ENCODE measurements at places on chromosomes 1 and 21.
A peak's percentile ranks its signal among the peaks of the same experiment; 100 is the strongest.

- peaks cover 21% of the 10 kb centered on the region for H3K36me3 ChIP-seq
- peaks cover 39% of the 10 kb centered on the region for H3K27me3 ChIP-seq
- peak; percentile 85 for DNase-seq
- peaks cover 77% of the 10 kb centered on the region for H3K4me1 ChIP-seq
Measured at GRCh38 chr1:41380979-41381691, 19.9 kb downstream of the FOXO6 start.

- H3K36me3 ChIP-seq, result peaks cover 29% of the 10 kb centered on the region
- H3K27ac ChIP-seq, result no peak overlapping the region
- no peak for DNase-seq
- no peak overlapping the region for H3K4me3 ChIP-seq
- no peaks in the 10 kb centered on the region for H3K4me1 ChIP-seq
Measured at GRCh38 chr1:211267204-211267857, 8.2 kb downstream of the RCOR3 start.

DNA sequence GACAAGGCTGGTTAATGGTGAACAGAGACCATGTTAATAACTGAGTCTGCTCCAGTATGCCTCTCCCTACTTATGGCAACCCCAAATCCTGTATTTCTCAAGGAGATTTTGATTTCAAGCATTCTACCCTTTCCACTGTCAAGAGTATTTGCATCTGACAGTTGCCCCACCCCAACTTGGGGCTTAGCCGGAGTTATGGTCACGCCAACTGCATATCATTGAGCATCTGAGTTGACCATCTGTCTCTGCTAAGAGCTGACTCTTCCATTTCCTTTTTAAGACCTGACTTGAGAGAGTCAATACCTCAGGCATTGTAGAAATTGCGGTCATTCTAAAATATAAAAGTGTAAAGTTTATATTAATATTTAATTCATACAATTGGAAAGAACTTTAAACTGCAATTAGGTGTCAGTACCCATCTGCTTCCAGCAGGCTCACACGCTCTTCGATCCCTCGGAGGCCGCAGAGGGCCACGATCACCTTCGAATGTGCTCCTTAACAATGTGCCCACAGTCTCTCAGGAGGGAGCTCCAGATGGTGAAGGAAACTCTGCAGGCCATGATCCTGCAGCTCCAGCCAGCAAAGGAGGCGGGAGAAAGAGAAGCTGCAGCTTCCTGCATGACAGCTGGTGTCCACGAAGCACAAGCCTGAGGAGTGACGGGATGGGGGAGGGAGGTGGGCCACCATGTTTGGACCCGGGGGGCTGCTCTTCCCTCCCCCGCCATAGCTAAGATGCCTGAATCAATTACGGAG is 409.8 kb downstream of the DISC1 start:
- H3K4me3 ChIP-seq, result no peak overlapping the region
- peaks cover 1% of the 10 kb centered on the region for H3K27me3 ChIP-seq
- no peak overlapping the region for H3K27ac ChIP-seq
- H3K4me1 ChIP-seq, result peaks cover 9% of the 10 kb centered on the region

DNA sequence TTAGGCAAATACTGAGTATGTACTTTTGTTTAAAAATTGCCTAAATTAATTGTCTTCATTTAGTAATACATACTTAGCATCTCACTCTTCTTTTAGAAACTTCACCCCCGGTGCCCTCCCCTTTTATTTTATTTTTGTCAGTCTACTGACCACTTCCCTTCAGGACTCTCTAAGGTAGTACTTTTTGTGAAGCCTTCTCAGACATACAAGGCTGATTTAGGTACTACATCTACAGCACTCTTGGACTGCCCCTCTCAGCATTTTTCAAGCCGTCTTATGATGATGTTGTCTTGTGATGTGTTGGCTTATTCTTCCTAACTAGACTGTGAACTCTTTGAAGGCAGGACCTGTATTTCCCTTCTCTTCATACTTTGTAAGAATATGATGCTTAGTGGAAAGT is 24.7 kb downstream of the RPS6KC1 start:
- peaks cover 16% of the 10 kb centered on the region for H3K36me3 ChIP-seq
- no peak overlapping the region for H3K4me3 ChIP-seq
- H3K4me1 ChIP-seq, result peaks cover 3% of the 10 kb centered on the region
- no peak for DNase-seq

DNA sequence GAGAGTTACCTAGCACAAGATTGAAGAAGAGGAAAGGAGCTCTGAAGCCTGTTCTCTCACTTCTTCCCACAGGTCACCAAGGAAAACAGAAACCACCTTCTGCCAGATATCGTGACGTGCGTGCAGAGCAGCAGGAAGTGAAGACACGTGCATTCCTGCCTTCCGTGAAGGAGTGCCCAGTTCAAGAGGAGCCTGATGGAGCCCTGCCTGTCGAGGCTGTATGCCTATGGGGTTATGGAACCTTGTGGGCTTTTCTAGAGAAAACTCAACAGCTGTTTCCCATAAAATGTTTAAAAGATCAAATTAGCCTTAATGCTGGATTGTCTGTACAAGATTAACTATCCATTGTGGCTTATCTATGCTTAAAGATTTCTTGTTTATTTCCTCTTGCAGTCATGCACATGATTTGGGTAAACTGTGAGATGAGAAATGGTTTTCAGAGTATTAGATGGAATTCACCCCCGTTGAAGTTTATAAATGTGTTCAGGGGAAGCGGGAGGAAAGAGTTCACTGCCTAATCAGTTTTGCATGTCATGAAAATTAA is 27.8 kb downstream of the NTPCR start:
- H3K36me3 ChIP-seq, result peaks cover 43% of the 10 kb centered on the region
- no peaks in the 10 kb centered on the region for H3K27me3 ChIP-seq
- DNase-seq, result no peak
- H3K4me1 ChIP-seq, result peaks cover 24% of the 10 kb centered on the region
- peak overlapping the region; percentile 40 for H3K27ac ChIP-seq

DNA sequence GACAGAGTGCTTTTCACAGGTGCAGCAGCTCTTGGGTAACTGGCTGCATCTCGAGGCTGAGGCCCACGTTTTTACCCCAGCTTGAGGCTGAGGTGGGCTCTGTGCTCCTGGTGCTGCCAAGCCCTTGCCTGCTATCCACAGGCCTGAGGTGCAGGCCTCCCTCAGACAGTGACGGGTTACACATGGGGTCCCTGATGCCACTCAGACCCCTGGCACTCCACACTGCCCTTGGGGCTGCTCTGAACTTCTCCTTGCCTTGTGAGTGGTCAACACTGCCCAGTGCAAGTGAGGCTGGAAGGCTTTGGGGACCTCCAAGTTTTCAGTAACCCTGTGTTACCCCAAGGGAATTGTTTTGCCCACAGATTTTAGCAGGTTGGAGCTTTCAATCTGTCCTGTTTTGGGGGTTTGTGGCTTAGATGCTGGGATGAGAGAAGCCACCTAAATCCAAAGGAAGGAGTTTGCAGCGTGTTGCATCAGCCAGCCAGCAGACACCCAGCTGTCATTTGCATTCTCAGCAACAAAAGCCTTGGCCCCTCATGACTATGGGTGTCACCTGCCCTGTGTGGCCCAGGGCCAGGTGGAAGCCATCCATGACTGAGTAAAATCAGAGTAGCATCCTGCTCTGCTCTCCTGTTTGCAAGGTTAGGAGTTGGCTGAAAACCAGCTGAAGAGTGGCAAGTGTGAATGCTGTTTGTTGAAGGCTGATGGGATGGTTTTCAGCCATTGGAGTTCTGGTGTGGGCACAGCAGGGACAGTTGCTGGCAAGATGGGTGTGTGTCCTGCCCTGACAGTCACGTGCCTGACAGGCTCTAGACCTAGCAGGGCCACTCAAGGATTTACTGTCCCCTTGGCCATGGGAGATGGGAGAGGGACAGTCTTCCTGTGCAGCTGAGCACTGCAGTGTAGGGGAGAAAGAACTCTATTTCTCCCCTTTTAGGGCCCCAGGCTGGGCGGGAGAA is 3.2 kb downstream of the RNF187 start:
- H3K36me3 ChIP-seq, result peaks cover 37% of the 10 kb centered on the region
- H3K4me3 ChIP-seq, result peak overlapping the region; percentile 32

DNA sequence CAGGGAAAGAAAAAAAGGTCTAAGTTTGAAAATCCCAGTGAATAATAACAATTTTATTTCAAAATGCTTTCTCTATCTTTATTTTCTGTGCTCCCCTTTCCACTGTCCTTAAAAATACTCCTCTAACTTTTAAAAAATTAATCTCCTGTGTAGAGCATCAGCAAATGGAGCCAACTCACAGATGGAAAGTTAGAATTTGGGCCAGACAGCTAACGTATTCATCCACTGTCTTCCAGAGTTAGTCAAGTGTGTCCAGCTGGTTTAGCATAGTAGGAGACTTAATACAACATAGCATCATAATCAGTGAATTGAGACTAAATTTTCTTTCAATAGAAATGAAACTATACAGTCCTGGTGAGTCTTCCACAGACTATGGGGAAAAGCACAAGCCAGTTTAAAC is 419.0 kb upstream of the LRRC7 start:
- no peaks in the 10 kb centered on the region for H3K27me3 ChIP-seq
- no peak overlapping the region for H3K4me3 ChIP-seq
- DNase-seq, result no peak

- peaks cover 21% of the 10 kb centered on the region for H3K4me1 ChIP-seq
- DNase-seq, result no peak
- H3K27ac ChIP-seq, result no peak overlapping the region
- H3K4me3 ChIP-seq, result no peak overlapping the region
- H3K36me3 ChIP-seq, result no peaks in the 10 kb centered on the region
- peaks cover 5% of the 10 kb centered on the region for H3K27me3 ChIP-seq
Measured at GRCh38 chr1:230503726-230504125, 77.6 kb upstream of the PGBD5 start.

- H3K4me3 ChIP-seq, result no peak overlapping the region
- no peaks in the 10 kb centered on the region for H3K36me3 ChIP-seq
- H3K27me3 ChIP-seq, result no peaks in the 10 kb centered on the region
- no peak overlapping the region for H3K27ac ChIP-seq
Measured at GRCh38 chr1:51316113-51316845, 14.1 kb downstream of the TTC39A start.

DNA sequence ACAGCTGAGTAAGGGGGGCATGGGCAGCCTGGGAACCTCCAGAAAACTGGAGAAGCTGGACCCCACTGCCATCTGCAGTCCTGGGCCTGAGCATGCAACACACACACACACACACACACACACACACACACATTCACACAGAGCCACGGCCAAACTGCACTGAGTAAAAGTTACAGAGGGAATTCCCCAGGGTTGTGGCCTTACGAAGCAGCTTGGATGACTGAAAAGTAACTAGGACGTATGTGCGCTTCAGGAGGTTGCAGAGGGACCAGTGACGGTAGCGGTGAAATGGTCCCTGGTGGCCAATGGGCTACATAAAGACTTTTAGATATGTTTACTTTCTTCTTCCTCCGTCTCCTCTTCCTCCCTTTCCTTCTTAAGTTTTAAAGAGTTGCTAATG is 232.5 kb upstream of the TMEM51 start:
- no peaks in the 10 kb centered on the region for H3K36me3 ChIP-seq
- DNase-seq, result no peak
- H3K4me1 ChIP-seq, result peaks cover 19% of the 10 kb centered on the region
- H3K4me3 ChIP-seq, result no peak overlapping the region
- peak overlapping the region; percentile 76 for H3K27ac ChIP-seq

DNA sequence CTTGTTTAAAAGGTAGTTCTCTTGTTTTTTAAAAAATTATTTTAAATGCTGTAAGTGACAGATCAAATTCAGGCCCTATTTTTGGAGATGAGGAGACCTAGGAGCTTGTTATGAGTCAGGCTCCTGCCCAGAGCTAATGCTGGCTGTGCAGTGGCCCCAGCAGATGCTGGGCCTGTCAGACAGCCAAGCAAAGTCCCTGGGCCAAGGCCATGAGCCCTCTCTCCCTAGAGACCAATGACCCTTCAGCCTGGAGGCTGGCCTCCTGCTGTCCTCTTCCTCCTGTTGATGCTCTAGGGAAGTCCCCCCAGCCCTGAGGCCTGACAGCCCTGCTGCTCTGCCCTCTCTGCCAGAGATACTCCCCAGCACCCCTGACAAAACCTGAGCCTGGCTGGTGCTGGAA is 128.1 kb upstream of the CTTNBP2NL start:
- H3K4me3 ChIP-seq, result no peak overlapping the region
- peaks cover 39% of the 10 kb centered on the region for H3K27me3 ChIP-seq
- no peaks in the 10 kb centered on the region for H3K36me3 ChIP-seq

- no peak overlapping the region for H3K4me3 ChIP-seq
- no peaks in the 10 kb centered on the region for H3K36me3 ChIP-seq
- no peaks in the 10 kb centered on the region for H3K27me3 ChIP-seq
- peaks cover 21% of the 10 kb centered on the region for H3K4me1 ChIP-seq
- H3K27ac ChIP-seq, result no peak overlapping the region
- DNase-seq, result no peak
Measured at GRCh38 chr1:9427388-9427787, 111.9 kb upstream of the SLC25A33 start.

- DNase-seq, result no peak
- H3K27me3 ChIP-seq, result peaks cover 46% of the 10 kb centered on the region
- H3K27ac ChIP-seq, result no peak overlapping the region
- H3K4me3 ChIP-seq, result no peak overlapping the region
- H3K36me3 ChIP-seq, result no peaks in the 10 kb centered on the region
Measured at GRCh38 chr1:7011826-7012225, 226.6 kb downstream of the CAMTA1 start.

DNA sequence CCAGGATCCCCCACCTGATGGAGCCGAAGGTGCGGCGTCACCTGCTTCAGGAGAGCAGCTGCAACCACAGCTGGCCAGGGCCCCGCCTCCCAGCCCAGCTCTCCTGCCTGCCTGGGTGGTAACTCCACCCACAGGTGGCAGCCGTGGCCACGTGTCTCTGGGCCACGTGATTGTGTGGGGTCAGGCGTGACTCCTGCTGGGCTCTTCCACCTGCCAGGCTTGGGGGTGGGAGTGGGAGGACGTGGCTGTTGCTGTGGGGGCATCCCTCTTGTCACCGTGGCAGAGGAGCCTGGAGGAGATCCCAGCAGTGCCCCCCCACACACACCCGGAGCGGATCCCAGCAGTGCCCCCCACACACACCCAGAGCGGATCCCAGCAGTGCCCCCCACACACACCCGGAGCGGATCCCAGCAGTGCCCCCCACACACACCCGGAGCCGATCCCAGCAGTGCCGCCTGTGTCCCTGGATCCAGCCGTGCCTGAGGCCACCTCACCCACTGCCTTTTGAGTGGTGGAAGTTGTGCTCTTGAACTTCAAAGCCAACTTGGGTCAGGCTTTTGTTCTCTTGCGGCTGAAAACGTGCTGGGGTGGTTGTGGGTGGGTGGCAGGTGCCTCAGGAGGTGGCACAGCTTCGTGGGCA is 32.2 kb downstream of the POFUT2 start:
- DNase-seq, result peak; percentile 35
- peaks cover 4% of the 10 kb centered on the region for H3K27me3 ChIP-seq
- H3K36me3 ChIP-seq, result no peaks in the 10 kb centered on the region
- H3K4me1 ChIP-seq, result peaks cover 7% of the 10 kb centered on the region

DNA sequence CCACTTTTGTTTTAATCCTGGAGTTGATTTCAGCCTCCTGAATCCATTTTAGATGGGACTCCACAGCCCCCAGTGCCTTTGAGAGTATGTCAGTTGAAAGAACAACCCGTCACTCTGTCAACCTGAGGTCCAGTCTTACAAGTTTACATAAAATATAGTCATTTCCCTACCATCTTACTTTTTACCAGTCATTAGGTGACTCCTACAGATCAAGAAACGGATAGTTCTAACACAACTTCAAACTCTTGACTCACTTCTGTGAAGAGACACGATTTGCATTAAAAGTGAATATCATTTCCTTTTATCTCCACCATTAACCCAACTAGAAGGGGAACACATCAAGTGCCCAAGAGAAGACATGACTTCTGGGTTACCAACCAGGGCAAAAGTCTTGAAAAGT is 147.1 kb downstream of the NTPCR start:
- no peak overlapping the region for H3K4me3 ChIP-seq
- H3K27me3 ChIP-seq, result no peaks in the 10 kb centered on the region
- H3K36me3 ChIP-seq, result peaks cover 4% of the 10 kb centered on the region
- H3K4me1 ChIP-seq, result peaks cover 15% of the 10 kb centered on the region
